Stimulated activated CD4-positive, alpha-beta T cell treated with anti-CD3 and anti-CD28 coated beads, Interleukin-4, amount 100 ng/mL, for 4 hours (primary cell): ENCODE measurements at places on chromosomes 4 and X.

DNA sequence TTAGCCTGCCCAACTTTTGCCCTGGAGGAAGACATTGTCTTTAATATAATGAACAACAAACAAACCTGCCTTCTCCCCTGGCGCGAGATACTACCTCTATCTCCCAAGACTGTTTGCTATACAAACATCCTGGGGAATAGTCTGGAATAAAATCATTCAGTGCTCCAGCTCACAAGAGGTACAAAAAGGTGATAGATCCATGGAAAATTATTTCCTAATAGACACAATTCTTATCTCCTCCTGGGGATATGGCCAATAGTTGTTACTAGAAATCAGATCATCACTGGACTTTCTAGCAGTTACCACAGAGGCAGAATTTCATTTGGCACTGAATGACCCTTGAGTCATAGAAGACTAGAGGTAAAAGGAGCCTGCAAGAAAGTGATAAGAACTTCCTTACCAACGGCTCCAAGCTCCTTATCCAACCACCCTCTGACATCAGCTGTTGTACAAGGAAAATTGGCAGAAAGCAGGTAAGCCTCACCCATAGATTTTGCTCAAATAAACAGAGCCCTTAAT lies 38.1 kb downstream of the MID1 start:
- no peak for DNase-seq

GRCh38 chrX:114583646-114584374 lies at the start of gene HTR2C:
HTR2C (plus strand) TSS chrX:114584086; CDS start chrX:114726937, 142,851 bp downstream.
- DNase-seq = no peak

DNA sequence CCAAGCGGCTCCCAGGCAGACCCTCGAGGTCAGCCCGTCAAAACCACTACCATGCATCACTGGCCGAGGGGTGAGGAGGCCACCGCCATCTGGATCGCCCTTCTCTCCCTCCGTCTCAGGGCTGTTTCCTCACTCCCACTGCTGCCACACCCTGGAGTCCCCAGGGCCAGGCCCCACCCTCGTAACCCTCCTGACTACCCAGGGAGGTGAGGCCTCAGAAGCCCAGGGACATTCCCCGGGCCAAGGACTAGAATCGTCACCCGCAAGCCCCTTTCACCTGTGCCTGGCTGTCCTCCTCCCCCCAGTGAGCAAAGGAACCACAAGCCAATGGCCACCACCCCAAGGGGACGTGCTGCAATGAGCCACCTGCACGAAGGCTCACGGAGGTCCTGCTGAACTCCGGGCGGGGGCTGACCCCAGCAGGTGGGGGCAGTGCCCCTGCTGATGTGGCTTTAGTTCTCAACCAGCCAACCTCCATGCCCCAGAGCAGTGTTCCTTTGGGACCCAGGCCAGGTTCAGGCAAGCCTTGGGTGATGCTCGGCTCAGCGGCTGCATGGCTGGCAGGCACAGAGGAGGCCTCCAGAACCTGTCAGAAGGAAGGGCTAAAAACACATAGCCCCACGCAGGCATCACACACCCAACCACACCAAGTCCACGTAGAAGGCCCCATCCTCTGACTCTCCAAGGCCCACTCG lies 23.8 kb downstream of the PPP2R2C start:
- DNase-seq = no peak

DNA sequence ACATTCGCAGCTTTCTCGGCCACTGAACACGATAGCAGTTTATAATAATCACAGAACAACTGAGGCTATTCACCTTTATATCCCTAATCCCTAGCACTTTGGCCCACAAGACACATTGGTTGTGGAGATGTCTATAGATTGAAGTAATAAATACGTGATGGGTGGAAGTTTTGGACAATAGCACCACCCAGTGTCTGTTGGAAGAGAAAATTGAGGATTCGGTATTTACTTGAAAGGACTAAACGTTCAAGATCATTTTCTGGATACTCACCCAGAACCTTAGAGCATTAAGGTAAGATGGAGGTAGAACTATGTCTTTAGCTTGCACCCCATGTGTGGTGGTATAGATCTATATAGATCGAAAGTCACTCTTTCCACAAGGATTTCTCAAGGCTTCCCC lies 787 bp upstream of the TMSB15A start:
- DNase-seq = no peak

GRCh38 chr4:132269303-132269990 lies 879.6 kb upstream of the PCDH10 start:
- no peak for DNase-seq

DNA sequence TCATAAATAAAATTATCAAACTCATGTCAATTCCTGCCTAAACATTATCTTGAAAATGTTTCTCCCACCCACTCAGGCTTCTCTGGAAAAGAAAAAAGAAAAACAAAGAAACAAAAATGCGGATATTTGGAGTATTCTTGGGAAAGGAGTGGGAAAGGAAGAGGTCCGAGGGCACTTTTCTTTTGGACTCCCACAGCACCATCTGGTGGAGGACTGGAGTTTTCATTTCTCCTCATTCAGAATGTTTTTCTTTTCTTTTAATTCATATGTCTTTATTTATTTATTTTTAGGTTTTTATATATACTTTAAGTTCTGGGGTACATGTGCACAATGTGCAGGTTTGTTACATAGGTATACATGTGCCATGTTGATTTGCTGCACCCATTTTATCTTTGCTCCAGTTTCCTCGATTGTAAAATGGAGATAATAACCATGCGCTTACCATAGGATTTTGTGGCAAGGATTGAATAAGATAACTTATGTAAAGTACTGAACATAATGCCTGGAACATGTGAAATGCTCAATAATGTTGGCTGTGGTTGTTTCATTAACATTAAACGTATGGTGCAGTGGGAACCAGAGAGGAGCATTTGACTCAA lies 8.0 kb upstream of the KCNE5 start:
- DNase-seq = no peak

GRCh38 chr4:154491341-154492271 lies at the start of gene DCHS2:
DCHS2 (minus strand) TSS chr4:154491799; CDS start chr4:154491355, 444 bp downstream.
- DNase-seq = no peak

- no peak for DNase-seq
Observed at GRCh38 chr4:26930964-26931363, 70.3 kb downstream of the STIM2 start.

GRCh38 chrX:149365061-149365460 lies 140.0 kb downstream of the IDS start:
- no peak for DNase-seq

GRCh38 chrX:17377091-17377717 lies 2.2 kb downstream of the NHS start:
- no peak for DNase-seq

DNA sequence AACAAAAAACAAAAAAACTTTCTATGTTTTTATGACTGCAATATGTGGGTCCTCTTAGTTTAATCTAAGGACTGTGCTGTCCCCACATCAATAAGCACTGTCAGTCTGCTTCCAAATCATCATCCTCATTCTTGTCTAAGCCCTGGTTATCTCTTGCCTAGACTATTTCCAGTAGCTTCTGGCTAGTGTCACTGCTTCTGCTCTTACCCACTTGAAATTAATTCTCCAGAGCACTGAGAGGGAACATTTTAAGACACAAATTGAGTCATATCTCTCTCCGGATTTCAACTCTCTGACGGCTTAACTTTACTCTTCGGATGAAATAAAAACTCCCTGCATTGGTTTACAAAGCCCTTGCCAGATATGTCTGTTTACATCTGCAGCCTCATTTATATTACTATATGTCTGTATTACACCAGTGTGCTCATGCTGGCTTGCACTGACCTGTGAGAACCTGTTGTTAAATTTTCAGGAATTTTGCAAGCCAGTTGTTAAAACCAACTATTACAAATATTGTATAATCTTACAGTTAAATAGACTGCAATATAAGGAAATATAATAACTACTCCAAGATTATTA lies 345.9 kb downstream of the ADGRL3 start:
- no peak for DNase-seq

GRCh38 chr4:68346461-68346860 lies 3.4 kb downstream of the YTHDC1 start:
- DNase-seq = no peak

GRCh38 chr4:32462944-32463343 lies 1742.8 kb downstream of the PCDH7 start:
- DNase-seq = no peak

DNA sequence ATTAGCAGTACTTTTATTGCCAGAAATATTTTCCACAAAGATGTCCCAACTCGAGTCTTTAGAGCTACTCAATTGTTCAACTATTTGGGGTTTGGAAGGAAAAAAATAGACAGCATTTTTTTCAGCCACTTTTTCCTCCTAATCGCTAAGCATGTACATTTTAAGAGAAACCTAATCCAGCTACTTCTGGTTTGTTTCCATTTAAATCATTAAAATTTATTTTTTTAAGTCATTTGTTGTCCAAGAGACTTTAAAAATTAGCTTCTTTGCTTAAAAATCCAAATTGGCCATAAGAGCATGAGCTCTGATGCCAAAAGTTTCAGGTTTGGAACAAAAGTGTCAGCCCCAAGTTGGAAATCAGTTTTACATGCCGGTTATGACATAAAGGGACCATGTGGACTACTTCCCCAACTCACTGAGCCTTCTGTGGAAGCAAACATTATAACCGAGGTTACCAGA lies 186.3 kb upstream of the INTU start:
- no peak for DNase-seq

- DNase-seq = no peak
Observed at GRCh38 chr4:112509243-112510141, 6.5 kb downstream of the NEUROG2 start.

GRCh38 chr4:58669783-58670182 lies 1559.6 kb upstream of the IGFBP7 start:
- no peak for DNase-seq

DNA sequence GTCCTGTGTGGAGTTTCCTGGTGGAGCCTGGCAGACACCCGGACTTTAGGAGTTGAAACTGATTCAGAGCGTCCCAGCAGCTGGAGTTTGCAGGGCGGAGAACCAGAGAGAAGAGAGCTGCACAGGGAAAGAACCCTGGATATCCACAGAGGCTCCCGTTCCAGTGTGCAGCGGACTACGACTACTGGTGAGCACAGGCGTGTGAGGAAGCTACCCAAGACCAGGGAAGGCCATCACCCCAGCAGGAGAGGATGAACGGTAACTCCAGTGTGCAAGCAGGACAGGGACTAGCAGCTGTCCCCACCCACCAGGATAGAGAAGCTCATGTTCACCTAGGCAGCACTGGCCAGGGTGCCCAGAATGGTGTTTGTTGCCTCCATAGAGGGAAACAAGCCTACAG lies 2.3 kb downstream of the LAGE3 start:
- no peak for DNase-seq

GRCh38 chrX:31209005-31209628 lies 137.3 kb upstream of the FTHL17 start:
- no peak for DNase-seq

DNA sequence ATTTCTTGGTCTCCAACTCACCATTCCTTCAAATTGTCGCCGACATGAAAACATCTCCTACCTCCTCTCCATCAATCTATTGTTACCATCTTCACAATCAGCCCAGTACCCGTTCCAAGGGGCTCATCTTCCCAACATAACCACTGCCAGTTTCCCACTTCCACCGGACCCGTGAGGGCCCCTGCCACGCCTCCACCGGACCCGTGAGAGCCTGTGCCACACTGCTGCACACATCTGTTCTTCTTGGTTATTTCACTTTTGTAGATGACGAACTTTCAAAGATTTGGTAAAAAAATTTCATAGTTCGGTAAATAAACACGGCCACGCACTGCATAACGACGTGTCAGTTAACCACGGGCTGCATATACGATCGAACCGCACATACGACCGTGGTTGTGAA lies 65.0 kb downstream of the FAT1 start:
- no peak for DNase-seq

DNA sequence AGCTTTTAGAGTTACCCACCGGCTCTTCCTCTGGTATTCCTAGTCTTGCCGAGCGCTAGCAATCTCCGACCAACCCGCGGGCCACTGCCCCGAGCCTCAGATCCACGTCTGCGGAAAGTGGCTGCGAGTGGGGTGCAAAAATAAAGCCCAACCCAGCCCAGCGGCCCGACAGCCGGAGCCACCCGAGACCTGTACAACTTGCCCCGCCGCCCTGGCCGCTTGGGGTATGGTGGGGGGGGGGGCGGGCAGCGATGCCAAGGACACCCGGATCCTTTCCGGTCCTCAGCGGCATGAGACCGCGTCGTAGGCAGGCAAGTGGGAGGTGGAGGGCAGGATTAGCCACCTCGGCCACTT lies 1.6 kb downstream of the SLITRK4 start:
- DNase-seq = no peak

DNA sequence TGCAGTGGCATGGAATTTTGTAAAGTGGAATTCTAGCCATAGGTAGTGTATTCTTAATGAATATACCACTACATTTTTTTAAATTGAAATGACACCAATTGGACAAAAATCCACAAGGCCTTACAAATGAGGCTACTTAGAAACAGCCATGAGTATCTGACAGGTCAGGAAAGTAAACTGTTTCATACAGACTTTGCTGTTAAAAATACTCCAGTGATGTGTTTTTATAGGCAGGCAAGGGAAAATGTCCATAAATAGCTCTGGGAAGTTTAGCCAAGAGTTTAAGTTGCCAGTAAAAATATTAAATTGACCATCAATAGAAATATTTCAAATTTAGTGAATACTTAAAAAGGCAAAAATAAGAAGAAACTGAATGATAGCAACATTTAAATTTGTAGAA lies 41.8 kb upstream of the PDLIM5 start:
- DNase-seq = no peak
